Posterior vena cava (tissue), 2 donors: ENCODE measurements at places on chromosomes 3 and 15. TPM values are rescaled to one million over a fixed set of nuclear protein-coding genes. Genes with fewer than 3 reads are reported as not detected.

SEMA3B gene
- total RNA-seq: 18.6 TPM

ITPKA gene
- 0.33 TPM for total RNA-seq

CRYGS gene
- total RNA-seq: 1.9 TPM

DNA sequence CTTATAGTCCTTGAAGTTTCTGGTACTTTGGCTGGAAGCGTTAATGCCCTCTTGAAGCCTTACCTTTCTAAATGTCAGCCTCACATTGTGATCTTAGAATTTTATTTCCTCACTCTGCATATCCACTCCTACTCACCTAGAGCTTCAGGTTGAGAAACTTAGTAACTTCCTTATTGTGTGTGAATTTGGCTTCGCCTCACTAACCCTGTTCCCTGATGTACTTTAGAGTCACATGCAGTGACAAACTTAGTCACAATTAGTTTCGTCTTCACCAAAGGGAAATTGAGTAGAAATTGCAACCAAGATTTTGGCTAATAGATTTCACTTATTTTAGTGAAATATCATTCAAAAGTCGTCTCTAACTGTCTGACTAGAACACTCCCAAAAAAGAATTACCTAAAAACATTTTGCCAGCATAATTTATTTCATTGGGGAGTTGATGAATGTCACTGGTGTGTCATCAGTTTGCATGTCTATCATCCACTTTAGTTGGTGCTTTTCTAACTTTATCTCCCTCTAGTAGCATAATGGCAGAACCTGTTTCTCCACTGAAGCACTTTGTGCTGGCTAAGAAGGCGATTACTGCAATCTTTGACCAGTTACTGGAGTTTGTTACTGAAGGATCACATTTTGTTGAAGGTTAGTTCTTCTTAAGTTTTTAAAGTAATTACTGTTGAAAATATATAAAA lies 960 bp downstream of the MFN1 start:
- DNase-seq: no peak

GRCh38 chr3:62771331-62772072 lies 103.7 kb downstream of the CADPS start:
- DNase-seq: no peak

GRCh38 chr3:126358038-126358815 lies 1.0 kb upstream of the KLF15 start:
- peak; percentile 67 for DNase-seq

DNA sequence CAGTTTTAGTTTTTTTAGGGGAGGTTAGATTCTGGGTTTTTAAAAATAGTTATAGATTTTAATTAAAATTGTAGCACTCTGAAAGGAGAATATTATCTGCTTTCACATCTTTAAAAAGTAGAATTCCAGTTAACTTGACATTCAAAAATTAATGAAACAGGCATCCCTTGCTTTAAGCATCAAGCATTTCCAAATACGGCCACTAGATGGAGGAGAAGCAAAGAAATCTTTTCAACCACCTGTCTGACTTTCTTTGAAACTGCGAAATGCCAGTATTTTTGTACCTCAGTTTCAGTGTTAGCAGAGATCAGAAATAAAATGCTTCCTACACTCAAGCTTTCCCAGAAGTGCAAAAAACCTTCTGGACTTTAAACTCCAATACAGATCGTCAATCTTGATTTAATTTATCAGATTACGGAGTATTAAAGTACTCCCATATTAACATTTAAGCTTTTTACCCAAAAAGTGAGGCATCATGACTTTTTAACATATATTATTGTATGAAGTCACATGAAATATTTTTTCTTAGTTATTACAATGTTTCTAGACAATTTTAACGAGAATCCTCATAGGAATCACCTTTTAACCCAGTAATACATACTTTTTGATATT lies 153.3 kb downstream of the P3H2 start:
- DNase-seq: no peak

DNA sequence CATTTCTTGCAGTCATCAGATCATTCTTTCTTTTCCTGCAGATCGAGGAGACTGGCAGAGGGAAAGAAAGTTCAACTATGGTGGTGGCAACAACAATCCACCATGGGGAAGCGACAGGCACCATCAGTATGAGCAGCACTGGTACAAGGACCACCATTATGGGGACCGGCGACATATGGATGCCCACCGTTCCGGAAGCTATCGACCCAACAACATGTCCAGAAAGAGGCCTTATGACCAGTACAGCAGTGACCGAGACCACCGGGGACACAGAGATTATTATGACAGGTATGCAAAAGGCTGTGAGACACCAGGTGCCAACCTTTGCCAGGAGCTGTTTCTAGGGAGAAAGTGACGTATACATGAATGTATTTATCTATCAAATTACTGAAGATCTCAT lies 69.0 kb downstream of the RGMA start:
- no peak for DNase-seq

DNA sequence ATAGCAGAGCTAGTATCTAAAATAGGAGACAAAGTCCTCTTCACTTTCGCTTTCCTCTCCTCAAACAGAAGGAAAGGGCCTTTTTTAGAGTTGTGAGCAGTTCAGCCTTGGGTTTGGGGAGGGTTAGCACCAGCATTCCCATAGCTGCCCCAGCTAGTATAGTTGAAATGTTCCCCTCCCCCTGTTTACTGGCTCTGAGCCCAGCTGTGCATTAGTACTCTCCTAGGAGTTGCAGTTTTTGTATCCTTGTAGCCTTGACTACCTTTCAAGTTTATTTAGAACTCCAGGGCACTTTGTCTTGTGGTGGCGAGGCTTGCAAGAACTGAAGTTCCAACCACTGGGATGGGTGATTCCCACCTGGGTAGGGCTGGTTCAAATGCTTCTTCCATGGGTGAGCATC lies 245.1 kb upstream of the NAALADL2 start:
- DNase-seq: no peak

GRCh38 chr15:38354315-38354929 lies 99.5 kb upstream of the FAM98B start:
- DNase-seq: no peak

- DNase-seq: no peak
These were observed 49.2 kb downstream of the LRRK1 start for GRCh38 chr15:100968050-100968966.

DNA sequence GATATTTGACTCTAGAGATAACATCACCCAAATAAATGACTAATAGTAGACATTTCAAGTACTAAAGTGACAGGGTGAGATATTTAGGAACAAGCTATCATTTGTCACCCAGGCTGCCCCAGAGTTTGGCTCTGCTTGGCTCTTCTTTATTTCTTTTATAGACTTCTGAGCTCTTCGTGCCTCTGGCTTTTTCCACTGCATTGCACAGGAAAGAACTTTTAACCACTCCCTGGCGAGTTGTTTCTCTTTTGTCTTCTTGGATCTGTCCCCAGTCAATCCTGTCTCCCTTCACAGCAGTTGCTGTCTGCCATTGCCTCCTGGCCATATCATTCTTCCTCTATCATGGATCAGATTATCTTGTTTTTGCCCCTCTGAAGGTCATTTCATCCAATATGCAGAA lies 339.2 kb upstream of the DCBLD2 start:
- no peak for DNase-seq

DNA sequence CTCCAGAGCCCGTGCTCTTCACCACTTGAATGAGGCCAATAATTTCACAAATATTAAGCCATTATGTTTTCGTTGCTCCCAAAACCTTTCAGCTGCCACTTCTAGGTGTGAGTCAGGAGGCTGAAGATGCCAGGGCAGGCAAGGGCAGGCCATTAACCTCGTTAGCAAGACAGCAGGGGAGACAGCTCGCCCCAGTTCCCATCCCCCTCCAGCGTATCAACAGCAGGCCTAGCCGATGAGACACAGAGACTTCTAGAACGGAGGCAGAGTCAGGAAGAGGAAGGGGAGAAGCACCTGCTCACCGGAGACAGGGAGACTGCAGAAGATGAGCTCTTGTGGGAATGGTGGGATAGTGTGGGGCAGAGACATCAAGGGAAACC lies 28.0 kb upstream of the PLA2G4E start:
- no peak for DNase-seq
